ENCODE measurements at places on chromosomes 6 and 20.

DNA sequence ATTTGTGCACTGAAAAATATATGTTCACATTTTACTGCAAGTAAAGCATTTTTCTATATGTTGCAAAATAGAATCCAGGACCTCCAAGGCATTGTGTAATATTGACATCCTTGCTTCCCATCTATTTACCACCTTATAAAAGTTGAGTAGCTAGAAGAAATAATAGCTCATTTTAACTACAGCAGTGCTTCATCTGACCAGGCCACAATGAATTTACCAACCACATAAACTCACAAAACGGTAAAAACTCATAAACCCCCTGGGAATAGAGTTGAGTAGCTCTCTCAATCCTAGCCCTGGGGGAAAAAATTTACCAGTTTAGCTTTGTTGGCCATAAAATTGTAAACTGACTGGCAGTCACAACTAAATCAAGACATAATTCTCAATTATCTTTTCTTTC is 3.9 kb downstream of the ATXN1 start:
- no peak for DNase-seq

DNA sequence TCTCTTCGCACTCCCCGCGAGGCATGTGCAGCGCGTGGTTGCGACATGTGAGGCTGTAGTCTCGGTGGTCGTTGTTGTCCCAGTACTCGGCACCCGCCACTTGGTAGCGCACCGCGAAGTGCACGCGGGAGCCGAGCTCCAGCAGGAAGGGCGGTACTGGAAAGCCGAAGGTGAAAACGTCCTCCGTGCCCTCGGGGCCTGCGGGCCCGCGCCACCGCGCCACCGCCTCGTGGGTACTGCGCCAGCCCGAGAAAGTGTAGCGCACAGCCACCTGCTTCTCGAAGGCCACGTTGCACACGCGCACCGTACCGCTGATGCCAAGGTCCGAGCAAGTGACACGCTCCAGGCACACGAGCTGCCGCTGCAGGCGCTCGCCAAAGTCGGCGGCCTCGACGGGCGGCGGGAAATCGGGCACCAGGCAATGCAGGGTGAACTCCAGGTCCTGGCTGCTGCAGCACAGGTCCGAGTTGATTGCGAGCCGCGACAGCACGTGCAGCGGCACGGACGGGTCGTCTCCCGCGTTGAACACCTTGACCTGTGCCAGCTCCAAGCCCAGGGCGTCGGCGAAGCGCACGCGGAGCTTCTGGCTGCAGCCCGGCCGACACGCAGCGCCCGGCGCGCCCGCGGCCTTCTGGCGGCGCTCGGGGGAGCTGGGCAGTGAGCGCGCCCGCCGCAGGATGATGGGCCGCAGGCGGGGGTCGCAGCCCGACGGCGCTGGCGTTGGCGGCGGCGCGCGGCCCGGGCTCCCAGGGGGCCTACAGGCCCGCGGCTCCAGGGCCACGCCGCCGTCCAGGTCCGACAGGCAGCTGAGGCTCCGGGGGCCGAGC is 840 bp downstream of the PPP1R3D start:
- no peak for DNase-seq

DNA sequence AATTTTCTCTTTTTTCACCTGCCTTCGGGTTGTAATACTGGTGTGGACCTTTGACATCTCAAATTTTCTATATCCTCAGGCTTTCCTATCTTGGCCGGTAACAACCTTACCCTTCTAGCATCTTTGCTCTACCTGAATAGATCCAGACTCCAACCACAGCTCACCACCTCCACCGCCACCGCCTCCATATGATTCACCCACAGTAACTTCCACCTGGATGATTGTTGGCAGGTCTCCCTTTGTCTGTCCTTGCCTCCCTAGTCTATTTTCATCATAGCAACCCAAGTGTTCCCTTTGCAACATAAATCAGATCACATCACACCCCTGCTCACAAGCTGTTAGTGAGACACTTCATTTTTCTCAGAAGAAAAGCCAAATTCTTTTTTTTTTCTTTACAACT is 525.8 kb upstream of the POU3F2 start:
- no peak for DNase-seq

DNA sequence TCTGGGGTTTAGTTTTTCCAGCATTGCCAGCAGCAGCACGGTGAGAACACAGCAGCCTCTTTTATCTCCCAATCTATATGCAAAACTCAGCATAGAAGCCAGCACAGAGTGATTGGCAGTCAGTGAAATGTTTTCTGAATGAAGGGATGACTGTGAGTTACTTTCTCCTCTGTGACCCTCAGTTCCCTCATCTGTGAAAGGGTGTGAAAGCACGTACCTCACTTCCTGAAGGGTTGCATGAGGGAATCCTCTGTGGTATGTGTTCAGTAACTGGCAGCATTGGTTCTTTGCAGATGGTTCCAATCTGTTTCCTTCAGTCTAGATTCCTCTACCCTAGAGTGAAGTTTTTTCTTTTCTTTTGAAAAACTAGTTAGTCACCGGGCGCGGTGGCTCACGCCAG is 40.0 kb downstream of the EFCAB8 start:
- DNase-seq, result no peak

- DNase-seq, result peak; percentile 32
Observed at GRCh38 chr6:71288228-71289038, at the start of gene OGFRL1. Gene OGFRL1, plus strand, starts transcription at chr6:71288811. Its CDS starts 126 bp downstream, at chr6:71288937.

- no peak for DNase-seq
Observed at GRCh38 chr6:18496462-18496861, 109.3 kb downstream of the RNF144B start.

DNA sequence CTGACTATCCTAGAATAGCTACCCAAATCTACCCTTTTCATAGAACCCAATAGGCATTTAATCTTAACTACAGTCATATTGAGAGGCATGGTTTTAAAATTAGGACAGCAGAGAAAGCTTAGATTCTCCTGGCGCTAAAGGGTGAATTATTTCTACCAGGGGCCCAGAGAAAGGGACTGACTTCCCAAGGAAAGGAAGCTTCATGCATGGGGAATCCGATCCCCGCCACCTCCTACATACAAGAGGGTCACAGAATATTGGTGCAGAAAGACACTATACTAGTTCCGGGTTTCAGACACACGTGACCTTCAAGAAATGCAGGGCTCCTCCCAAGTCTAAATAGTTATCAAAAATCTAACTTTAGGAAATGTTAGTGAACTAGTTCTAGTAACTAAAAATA is 130.9 kb downstream of the PRKN start:
- DNase-seq, result no peak

Measured in stimulated activated CD4-positive, alpha-beta T cell treated with anti-CD3 and anti-CD28 coated beads, Interleukin-12 subunit alpha, Interleukin-12 subunit beta, amount 100 ng/mL, for 48 hours (primary cell).